Uterus (tissue), 4 donors: ENCODE measurements at places on chromosomes 3 and 15. TPM values are rescaled to one million over a fixed set of nuclear protein-coding genes. Genes with fewer than 3 reads are reported as not detected.

- peak overlapping the region; percentile 99 for H3K4me3 ChIP-seq
- no peaks in the 10 kb centered on the region for H3K36me3 ChIP-seq
- DNase-seq, result no peak
- H3K4me1 ChIP-seq, result peaks cover 7% of the 10 kb centered on the region
- H3K27me3 ChIP-seq, result no peaks in the 10 kb centered on the region
These were observed 602 bp upstream of the SLTM start for GRCh38 chr15:58934114-58934447.

Gene ITGA11
- total RNA-seq, result 106 TPM

Gene GOLGA6B
- total RNA-seq, result not detected

GRCh38 chr15:71682001-71682400 is 128.4 kb upstream of the NR2E3 start:
- H3K4me1 ChIP-seq, result peaks cover 15% of the 10 kb centered on the region
- H3K27ac ChIP-seq, result no peak overlapping the region
- no peak for DNase-seq

Gene SLCO2A1
- total RNA-seq, result 168 TPM

- H3K4me3 ChIP-seq, result no peak overlapping the region
- DNase-seq, result no peak
- H3K4me1 ChIP-seq, result no peaks in the 10 kb centered on the region
These were observed 38.1 kb upstream of the IQSEC1 start for GRCh38 chr3:13111173-13111872.

DNA sequence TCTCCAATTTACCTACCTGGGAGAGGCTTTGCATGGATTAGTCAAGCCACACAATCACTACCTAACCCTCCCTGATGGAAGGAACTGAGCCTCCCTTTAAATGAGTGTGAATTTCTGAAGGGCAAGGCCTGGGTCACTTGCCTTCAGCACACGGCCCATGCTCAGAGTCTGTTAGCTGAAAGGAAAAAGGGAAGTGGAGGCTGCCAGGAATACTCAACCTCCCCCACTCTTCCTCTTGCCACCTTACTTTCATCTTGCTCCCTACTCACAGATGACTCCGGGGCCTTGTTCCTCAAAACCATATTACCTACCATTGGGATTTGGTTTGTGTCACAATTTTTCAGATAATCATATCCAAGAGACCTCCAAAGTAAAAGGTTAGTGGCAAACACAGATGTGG is 220.0 kb downstream of the ABHD5 start:
- no peaks in the 10 kb centered on the region for H3K27me3 ChIP-seq
- no peak for DNase-seq
- H3K4me3 ChIP-seq, result no peak overlapping the region
- no peaks in the 10 kb centered on the region for H3K36me3 ChIP-seq
- no peaks in the 10 kb centered on the region for H3K4me1 ChIP-seq

DNA sequence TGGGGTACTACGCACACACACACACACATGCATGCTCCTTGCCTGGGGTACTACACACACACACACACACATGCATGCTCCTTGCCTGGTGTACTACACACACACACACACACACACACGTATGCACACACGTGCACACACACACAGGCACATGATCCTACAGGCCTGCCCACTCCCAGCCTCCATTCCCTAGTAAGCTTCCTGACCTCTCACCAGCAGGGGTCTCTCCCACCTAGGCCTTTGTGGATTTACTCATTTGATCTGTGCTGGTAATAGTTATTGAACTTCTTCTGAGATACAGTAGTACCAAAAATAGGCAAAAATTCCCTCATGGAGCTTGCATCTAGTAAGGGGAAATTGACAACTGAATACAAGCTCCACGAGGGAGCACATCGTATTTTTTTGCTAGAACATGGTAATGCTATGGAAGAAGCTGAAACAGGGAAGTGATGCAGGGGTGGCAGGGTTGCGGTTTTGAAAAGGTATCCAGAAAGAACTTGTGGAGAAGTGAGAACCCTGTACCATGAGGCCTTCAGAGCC is 19.1 kb downstream of the TTC21A start:
- H3K27ac ChIP-seq, result no peak overlapping the region
- no peaks in the 10 kb centered on the region for H3K27me3 ChIP-seq
- DNase-seq, result peak; percentile 51
- H3K4me1 ChIP-seq, result no peaks in the 10 kb centered on the region
- H3K4me3 ChIP-seq, result no peak overlapping the region

DNA sequence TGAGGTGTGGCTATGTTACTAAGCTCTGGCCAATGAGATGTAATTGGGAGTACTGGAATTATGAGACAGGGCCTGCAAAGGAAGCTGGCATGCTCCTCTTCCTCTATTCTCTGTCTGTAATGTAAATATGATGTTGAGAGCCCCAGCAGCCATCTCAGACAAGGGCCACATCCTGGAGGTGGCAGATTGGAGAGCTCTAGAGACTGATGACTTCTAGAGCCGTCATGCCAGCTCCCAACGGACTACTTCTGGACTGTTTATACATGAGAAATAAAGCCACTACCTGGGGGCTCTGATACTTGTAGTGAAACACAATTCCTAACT is 19.7 kb downstream of the PLD1 start:
- H3K27ac ChIP-seq, result peak overlapping the region; percentile 62
- no peaks in the 10 kb centered on the region for H3K36me3 ChIP-seq
- H3K27me3 ChIP-seq, result no peaks in the 10 kb centered on the region
- H3K4me3 ChIP-seq, result no peak overlapping the region
- no peak for DNase-seq
- H3K4me1 ChIP-seq, result peaks cover 5% of the 10 kb centered on the region

- H3K36me3 ChIP-seq, result no peaks in the 10 kb centered on the region
- H3K27ac ChIP-seq, result no peak overlapping the region
- H3K4me3 ChIP-seq, result no peak overlapping the region
- DNase-seq, result no peak
- no peaks in the 10 kb centered on the region for H3K4me1 ChIP-seq
These were observed 755 bp upstream of the TMEM108 start for GRCh38 chr3:133037436-133037835.

DNA sequence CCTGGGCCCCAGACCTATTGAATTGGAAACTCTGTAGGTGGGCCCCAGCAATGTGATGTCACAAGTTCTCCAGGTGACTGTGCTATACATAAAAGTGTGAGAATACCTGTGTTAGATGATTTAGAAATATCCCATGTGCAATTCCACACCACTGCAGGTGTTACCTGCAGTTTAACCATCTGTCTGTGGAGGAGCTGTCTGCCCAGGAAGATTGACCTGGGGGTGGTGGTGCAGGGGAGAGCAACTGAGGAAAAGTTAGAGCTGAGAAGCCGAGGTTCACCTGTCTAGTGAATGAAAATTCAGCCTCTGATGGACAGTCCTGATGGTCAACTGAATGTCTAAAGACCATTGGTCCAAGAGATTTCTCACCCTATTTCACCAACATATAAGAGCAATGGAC is 132.2 kb upstream of the SLC24A5 start:
- H3K27ac ChIP-seq, result no peak overlapping the region
- no peaks in the 10 kb centered on the region for H3K4me1 ChIP-seq
- H3K4me3 ChIP-seq, result no peak overlapping the region
- no peak for DNase-seq
- H3K27me3 ChIP-seq, result no peaks in the 10 kb centered on the region

Gene GOLGA8N
- total RNA-seq, result 22.0 TPM

- peak overlapping the region; percentile 34 for H3K4me3 ChIP-seq
- H3K27me3 ChIP-seq, result peaks cover 22% of the 10 kb centered on the region
- no peak for DNase-seq
- no peak overlapping the region for H3K27ac ChIP-seq
These were observed 2.3 kb downstream of the OCA2 start for GRCh38 chr15:28096670-28097431.

Gene PIGB
- 8.3 TPM for total RNA-seq

Gene ITPKA
- total RNA-seq, result 0.41 TPM

GRCh38 chr3:128412180-128413002 is 54.3 kb downstream of the DNAJB8 start:
- no peaks in the 10 kb centered on the region for H3K36me3 ChIP-seq
- no peak overlapping the region for H3K27ac ChIP-seq
- no peaks in the 10 kb centered on the region for H3K27me3 ChIP-seq

- no peak overlapping the region for H3K4me3 ChIP-seq
- H3K4me1 ChIP-seq, result no peaks in the 10 kb centered on the region
- no peaks in the 10 kb centered on the region for H3K36me3 ChIP-seq
- no peak overlapping the region for H3K27ac ChIP-seq
These were observed 90.6 kb downstream of the EEFSEC start for GRCh38 chr3:128243602-128244504.
